A549 treated with CORT108297 at 1 μM for 4 hours (cell line): ENCODE measurements at places on chromosomes 13 and 19. TPM values are rescaled to one million over a fixed set of nuclear protein-coding genes. Genes with fewer than 3 reads are reported as not detected.

Gene ZNF66
- total RNA-seq: not detected in 5 replicates

Gene FGF9
- total RNA-seq: not detected in 5 replicates

Gene OR7D2
- total RNA-seq: not detected in 5 replicates

Gene PSG2
- total RNA-seq: 0.05 TPM in 1 of 5 replicates, not detected in the others

Gene ZNF570
- 2.2 to 4.7 TPM (median 3.1 TPM) in 5 replicates for total RNA-seq

Gene CRLF1
- total RNA-seq: 2.5 to 6.0 TPM (median 4.5 TPM) in 5 replicates

Gene HRC
- not detected in 5 replicates for total RNA-seq

Gene ZNF93
- total RNA-seq: not detected in 5 replicates

Gene TMEM150B
- total RNA-seq: not detected in 5 replicates

Gene RNF17
- total RNA-seq: not detected in 5 replicates

Gene FSD1
- 7.2 to 9.2 TPM (median 8.3 TPM) in 5 replicates for total RNA-seq

Gene DIRAS1
- 3.1 to 4.8 TPM (median 4.2 TPM) in 5 replicates for total RNA-seq

Gene ADAMTSL5
- total RNA-seq: 2.7 to 4.4 TPM (median 3.3 TPM) in 5 replicates

Gene EDDM13
- not detected in 5 replicates for total RNA-seq

Gene GDF15
- total RNA-seq: 26.2 to 63.2 TPM (median 48.3 TPM) in 5 replicates

Gene ACP7
- 0.12 to 0.22 TPM (median 0.14 TPM) in 5 replicates for total RNA-seq

Gene IGFL3
- total RNA-seq: 0.20 to 0.45 TPM (median 0.31 TPM) in 5 replicates

Gene SMAD9
- 0.08 to 0.30 TPM (median 0.12 TPM) in 5 replicates for total RNA-seq

Gene PPFIA3
- total RNA-seq: 5.9 to 8.9 TPM (median 8.8 TPM) in 5 replicates

Gene CPB2
- total RNA-seq: not detected in 5 replicates

Gene PGLYRP2
- total RNA-seq: 0.05 TPM in 1 of 5 replicates, not detected in the others

Gene PABPC3
- total RNA-seq: 0.10 to 0.17 TPM (median 0.14 TPM) in 5 replicates

Gene RPS28
- 403 to 1,017 TPM (median 931 TPM) in 5 replicates for total RNA-seq

Gene IGSF23
- 0.23 to 0.57 TPM (median 0.32 TPM) in 5 replicates for total RNA-seq

Gene GNG7
- 0.03 to 0.07 TPM (median 0.04 TPM) in 5 replicates for total RNA-seq

Gene PRODH2
- total RNA-seq: 0.22 to 0.36 TPM (median 0.24 TPM) in 4 of 5 replicates, not detected in the other

Gene ZNF568
- 1.1 to 2.0 TPM (median 1.1 TPM) in 5 replicates for total RNA-seq

Gene BRME1
- total RNA-seq: 0.36 to 1.3 TPM (median 0.60 TPM) in 5 replicates

Gene TMEM59L
- 3.9 to 6.7 TPM (median 5.9 TPM) in 5 replicates for total RNA-seq

Gene IGFL1
- total RNA-seq: 1.9 to 3.2 TPM (median 2.5 TPM) in 5 replicates

Gene ZNF682
- total RNA-seq: not detected in 5 replicates

Gene ISYNA1
- total RNA-seq: 25.9 to 47.4 TPM (median 43.7 TPM) in 5 replicates

Gene KRTDAP
- not detected in 5 replicates for total RNA-seq

Gene CEACAM4
- not detected in 5 replicates for total RNA-seq

Gene C1QTNF9
- not detected in 5 replicates for total RNA-seq

Gene WDR88
- 0.09 to 0.52 TPM (median 0.15 TPM) in 3 of 5 replicates, not detected in the others for total RNA-seq

Gene ERICH6B
- not detected in 5 replicates for total RNA-seq

Gene PPP5C
- 79.3 to 95.2 TPM (median 85.4 TPM) in 5 replicates for total RNA-seq

Gene ADGRE1
- 4.6 to 6.6 TPM (median 5.1 TPM) in 5 replicates for total RNA-seq

Gene JAK3
- 0.22 to 0.43 TPM (median 0.30 TPM) in 5 replicates for total RNA-seq

Gene B3GNT3
- 3.6 to 4.8 TPM (median 4.5 TPM) in 5 replicates for total RNA-seq

Gene CDX2
- 0.70 to 1.4 TPM (median 1.1 TPM) in 5 replicates for total RNA-seq

Gene AKT2
- total RNA-seq: 117 to 188 TPM (median 175 TPM) in 5 replicates

Gene TRPM4
- 7.1 to 11.5 TPM (median 9.4 TPM) in 5 replicates for total RNA-seq

Gene WTIP
- total RNA-seq: 22.6 to 35.1 TPM (median 33.4 TPM) in 5 replicates

Gene EPS8L1
- total RNA-seq: 3.7 to 6.2 TPM (median 5.5 TPM) in 5 replicates

Gene CLC
- not detected in 5 replicates for total RNA-seq

Gene ZNF491
- total RNA-seq: not detected in 5 replicates

Gene CALR
- total RNA-seq: 507 to 554 TPM (median 516 TPM) in 5 replicates

Gene UBE2L5
- total RNA-seq: not detected in 5 replicates

Gene RXFP2
- not detected in 5 replicates for total RNA-seq

Gene FXYD7
- 0.12 to 0.42 TPM (median 0.23 TPM) in 4 of 5 replicates, not detected in the other for total RNA-seq
